NCI-H226 (cell line): ENCODE measurements at places on chromosomes 12 and 14.
A peak's percentile ranks its signal among the peaks of the same experiment; 100 is the strongest.

DNA sequence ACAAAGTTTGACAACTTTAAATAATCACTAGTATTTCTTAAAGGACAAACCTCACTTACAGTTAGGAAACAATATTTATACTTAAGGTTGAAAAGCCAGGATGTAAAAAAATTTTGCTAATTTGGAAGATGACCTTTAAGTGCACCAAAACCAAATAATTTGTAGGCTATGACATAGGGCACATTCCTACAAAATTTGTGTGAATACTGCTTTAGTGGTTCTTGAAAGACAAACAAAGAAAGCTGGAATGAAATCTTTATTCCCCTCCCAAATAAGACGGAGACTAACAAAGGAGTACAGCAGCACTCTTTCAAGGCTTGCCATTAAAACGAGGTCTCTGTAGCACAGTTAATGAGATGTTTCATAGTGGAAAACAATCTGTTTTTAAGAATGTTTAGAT lies 45.6 kb downstream of the MSRB3 start:
- no peak for DNase-seq

- DNase-seq = peak; percentile 57
Observed at GRCh38 chr14:63727736-63728728, at the start of gene SGPP1. Gene SGPP1, minus strand, starts transcription at chr14:63728065. Its CDS starts 121 bp downstream, at chr14:63727944.

DNA sequence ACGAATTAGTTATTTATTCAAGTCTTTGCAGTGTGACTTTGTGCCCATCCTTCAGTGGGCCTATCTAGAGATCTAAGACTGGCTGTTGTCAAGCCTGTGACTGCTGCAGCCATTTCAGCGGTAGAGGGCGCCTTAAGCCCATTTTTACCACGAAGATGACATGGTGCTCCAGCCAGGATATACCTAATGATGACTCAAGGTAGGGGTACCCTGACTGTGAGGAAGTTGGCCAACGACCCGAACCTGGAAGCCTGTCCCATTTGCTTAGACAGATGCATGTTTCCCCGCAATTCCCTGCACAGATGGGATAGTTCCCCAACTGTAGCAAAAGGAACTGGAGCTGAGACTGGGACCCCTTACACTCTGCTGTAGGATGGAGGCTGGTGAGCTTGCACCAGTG lies 41.3 kb downstream of the RAB3IP start:
- peak; percentile 58 for DNase-seq

GRCh38 chr14:57547131-57547530 lies 53.5 kb upstream of the CCDC198 start:
- no peak for DNase-seq

DNA sequence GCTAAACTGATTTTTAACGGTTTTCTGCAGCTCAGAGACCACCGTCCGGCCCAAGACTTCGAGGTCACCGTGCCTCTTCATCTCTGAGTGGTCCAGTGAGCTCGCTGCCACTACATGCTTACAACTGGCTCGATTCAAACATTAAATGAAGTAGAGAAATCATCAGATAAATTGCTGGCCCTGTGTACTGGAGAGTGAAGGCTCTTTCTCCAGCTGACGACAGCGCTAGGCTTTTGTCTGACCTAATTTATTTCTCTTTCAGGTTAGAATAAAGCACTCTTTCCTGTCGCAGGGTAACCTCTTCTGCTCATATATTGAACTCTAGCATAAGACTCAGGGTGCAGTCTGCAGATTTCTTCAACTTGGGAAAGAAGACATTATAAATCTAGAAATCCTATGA lies 6.4 kb downstream of the BCL11B start:
- no peak for DNase-seq

GRCh38 chr12:64598831-64599230 lies 11.5 kb upstream of the RASSF3 start:
- no peak for DNase-seq

GRCh38 chr14:35637851-35638250 lies 103.9 kb downstream of the INSM2 start:
- no peak for DNase-seq

DNA sequence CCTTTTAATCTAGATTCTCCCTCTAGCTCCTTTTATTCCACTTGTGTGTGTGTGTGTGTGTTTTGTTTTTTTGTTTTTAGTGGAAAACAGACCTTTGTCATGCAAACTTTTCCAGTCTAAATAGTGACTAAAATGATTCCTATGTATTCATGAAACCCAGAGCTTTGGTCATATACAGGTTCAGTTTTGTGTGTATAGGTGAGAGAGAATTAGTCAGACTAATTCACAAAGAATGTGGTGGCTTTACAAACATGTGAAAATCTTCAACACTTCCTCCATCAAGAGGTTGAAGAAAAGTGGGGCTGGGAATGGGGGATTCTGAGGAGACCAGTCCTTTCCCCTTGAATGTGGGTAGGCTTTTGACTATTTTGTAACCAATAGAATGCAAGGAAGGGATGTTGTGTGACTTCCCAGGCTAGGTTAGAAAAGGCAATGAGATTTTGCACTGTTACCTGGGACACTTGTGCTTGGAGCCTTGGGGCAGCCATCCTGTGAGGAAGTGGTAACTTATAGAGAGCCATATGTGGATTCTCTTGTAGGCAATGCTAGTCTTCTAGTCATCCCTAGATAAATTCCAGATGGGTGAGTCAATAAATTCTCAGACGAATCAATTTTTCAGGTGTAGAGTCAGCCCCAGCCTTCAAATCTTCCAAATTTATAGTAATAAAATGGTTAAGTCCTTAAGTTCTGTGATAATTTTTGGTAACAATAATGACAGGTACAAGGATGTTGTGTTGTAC lies 236.1 kb downstream of the CEP128 start:
- no peak for DNase-seq

GRCh38 chr12:50074936-50075807 lies 10.0 kb upstream of the SMARCD1 start:
- peak; percentile 82 for DNase-seq

DNA sequence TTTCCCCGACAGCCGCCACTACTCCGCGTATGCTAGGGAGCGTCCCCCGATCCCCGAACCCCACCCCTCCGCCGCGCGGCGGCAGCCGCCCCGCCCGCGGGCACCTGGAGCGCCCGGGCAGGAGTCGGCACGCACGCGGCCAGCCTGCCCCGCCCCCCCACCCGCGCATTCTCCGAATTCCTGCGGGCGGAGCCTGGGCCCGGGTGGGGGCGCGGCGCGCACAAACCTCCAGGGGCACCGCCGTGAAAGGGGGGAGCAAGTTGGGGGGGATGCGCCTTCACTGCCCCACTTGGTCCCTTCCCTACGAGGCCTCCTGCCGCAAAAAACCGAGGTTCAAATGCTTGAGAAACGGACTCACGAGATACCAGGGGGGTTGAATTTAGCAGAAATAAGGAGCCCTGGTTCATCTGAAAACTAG lies 1.7 kb downstream of the AJUBA start:
- DNase-seq = peak; percentile 83

GRCh38 chr14:101121508-101122139 lies 218.1 kb upstream of the RTL1 start:
- no peak for DNase-seq

- DNase-seq = no peak
Observed at GRCh38 chr14:75217508-75218206, 41.2 kb upstream of the TMED10 start.

- DNase-seq = peak; percentile 71
Observed at GRCh38 chr14:24978862-24979724, 70.9 kb downstream of the STXBP6 start.

- DNase-seq = no peak
Observed at GRCh38 chr12:131260251-131260905, 306.7 kb downstream of the ADGRD1 start.

DNA sequence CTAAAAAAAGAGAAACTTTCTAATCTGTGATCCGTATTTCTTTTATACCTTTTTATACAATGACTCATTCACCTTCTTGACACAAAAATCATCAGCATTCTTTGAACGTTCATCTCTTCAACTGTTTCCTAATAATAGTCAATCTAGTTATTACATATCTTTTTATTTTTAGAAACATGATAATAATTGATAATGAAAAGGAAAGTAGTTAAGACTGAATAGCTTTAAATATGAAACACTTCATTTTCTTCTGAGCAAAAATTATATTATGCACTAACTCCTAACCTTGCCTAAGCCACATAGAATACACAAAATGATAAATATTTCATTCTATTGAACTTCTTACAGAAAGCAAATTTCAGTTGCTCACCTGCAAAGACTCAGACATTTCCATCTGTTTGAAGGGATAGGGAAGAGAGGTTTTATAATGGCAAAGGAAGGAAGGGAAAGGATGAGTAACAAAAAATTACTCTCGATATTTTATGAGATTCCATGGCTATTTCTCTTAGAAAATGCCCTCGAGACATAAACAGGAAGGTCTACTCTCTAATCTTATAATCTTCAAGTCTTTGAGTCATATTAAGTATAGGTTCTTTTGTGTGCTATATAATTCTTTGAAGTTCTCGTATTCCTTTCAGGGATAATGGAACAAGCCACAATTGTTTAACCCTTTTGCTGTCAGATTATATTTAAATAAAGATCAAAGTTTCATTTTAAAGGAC lies 7.5 kb upstream of the KLHL42 start:
- peak; percentile 27 for DNase-seq

DNA sequence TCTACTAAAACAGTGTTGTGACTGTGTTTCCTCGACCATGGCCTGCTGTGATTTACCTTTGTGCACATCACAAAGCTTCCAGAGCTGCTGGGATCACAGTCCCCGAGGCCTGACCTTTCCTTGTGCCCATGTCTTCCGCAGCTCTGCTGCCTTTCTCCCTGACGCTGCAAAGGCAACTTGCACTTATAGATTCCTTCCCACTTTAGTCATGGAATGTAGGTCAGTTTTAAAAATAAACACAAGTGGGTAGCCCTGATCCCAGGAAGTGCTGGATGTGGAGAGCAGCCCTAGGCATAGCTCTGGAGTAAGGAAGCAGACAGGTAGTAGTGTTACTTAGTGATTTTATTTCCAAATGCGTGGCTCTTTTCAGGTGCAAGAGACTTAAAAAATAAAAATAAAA lies 825.7 kb downstream of the AACS start:
- no peak for DNase-seq

GRCh38 chr12:7058850-7059395 lies 1.6 kb upstream of the C1S start:
- DNase-seq = no peak

GRCh38 chr14:54194501-54194900 lies 202.3 kb upstream of the CDKN3 start:
- DNase-seq = no peak

- DNase-seq = no peak
Observed at GRCh38 chr12:64390275-64390851, at the start of gene C12orf56. Gene C12orf56, minus strand, starts transcription at chr12:64390758. Its CDS starts 193 bp downstream, at chr12:64390565.

- DNase-seq = no peak
Observed at GRCh38 chr12:25121110-25121509, 73.8 kb downstream of the DNAI7 start.

DNA sequence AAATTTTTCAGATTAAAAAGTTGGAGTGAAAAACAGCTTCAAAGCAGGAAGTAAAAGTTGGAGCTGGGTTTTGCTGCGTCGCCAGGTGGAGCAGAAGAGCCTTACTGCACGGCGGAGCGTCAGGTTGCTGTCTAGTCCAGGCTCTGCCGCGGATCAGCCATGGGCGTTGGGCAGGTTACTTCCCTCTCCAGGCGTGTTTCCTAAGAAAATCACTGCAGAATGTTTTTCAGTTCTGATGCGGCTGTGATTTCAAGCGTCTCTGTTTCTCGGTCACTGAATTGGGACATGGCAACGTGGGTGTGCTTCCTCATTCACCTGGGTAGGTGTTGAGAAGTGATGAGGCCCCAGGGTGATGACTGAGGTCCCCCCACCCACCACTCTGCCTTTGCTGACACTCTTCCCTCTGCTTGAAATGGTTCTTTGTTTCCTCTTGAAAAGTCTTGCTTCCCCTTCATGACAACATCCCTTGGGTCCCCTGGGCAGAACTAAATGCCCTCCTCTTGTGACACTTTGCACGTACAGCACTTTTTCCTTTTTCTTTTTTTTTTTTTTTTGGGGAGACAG lies 7.6 kb downstream of the EVL start:
- no peak for DNase-seq

GRCh38 chr12:27462151-27462694 lies 15.7 kb downstream of the SMCO2 start:
- peak; percentile 77 for DNase-seq

DNA sequence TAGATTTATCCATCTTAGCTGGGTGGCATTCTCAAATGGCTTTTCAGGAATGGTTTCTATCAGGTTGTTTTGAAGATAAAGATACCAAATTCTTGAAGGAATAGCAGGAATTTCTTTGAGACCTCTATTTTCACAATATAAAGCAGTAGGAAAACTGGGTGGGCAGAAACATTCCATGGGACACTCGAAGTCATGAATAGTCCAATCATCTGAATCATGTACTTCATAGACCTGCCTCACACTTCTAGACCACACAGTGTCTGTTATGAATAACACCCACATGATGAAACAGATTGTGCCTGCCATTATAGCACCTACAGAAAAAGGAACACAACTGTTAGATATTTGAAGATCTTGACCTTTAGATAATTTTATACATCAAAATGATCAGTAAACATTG lies 1.8 kb downstream of the KERA start:
- DNase-seq = no peak

- no peak for DNase-seq
Observed at GRCh38 chr12:77535734-77536133, 295.0 kb upstream of the NAV3 start.

DNA sequence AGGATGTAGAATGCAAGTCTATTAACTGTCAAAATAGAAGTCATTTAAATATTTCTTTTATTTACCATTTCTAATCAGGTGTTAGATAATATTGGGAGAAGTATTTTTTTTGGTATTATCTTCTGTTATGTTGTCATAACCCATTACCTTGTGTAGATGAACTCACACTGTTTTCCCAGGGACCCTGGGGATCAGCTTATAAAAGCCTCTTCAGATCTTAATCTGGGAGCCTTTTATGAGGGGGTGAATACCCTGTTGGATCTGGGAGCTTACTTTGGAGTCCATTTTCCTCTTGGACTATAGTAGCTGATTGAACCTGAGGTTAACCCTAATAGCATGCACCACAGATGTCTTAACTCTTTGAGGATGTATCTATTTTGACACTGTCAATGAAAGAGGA lies 176.3 kb upstream of the ATP2B1 start:
- no peak for DNase-seq

DNA sequence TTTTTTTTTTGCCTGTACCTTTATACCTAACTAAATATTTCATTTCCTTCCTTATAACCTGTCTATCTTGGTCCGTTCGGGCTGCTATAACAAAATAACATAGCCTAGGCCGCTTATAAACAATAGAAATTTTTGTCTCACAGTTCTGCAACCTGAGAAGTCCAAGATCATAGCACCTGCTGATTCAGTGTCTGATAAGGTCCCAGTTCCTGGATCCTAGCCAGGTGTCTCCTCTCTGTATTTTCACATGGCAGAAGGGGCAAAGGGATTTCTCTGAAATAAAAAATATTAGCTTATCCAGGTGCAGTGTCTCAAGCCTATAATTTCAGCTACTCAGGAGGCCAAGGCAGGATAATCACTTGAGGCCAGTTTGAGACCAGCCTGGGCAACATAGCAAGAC lies 1046.6 kb upstream of the USP15 start:
- no peak for DNase-seq

DNA sequence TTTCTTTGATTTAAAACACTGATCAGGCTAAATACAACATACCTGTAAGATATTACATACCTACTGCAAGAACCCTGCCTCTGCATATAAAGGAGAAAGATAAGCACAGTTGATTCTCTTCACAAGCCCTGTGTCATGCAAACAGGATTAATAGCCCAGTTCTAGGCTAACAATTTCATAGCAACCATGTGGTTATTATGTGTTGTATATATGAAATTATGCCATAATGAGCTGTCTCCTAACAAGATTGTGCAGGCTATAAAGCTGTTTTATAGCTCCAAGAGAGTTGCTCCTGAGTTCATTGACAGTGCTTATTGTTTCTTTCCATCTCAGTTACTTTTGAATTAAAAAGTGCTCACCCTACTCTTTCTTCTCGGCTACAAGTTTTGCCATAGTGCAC lies 609.3 kb downstream of the DIO2 start:
- DNase-seq = peak; percentile 35

- no peak for DNase-seq
Observed at GRCh38 chr12:11947213-11947612, 123.5 kb upstream of the BCL2L14 start.
